ENCODE measurements at places on chromosomes 2 and 18. TPM values are rescaled to one million over a fixed set of nuclear protein-coding genes. Genes with fewer than 3 reads are reported as not detected.

ALPP gene
- total RNA-seq: not detected

MTLN gene
- 60.8 TPM for total RNA-seq

PTMA gene
- total RNA-seq: 340 TPM

GAD1 gene
- total RNA-seq: not detected

LBH gene
- total RNA-seq: 38.1 TPM

CD28 gene
- not detected for total RNA-seq

ATP6V1B1 gene
- total RNA-seq: 0.51 TPM

RIT2 gene
- not detected for total RNA-seq

ELOA2 gene
- total RNA-seq: not detected

APCDD1 gene
- 13.3 TPM for total RNA-seq

RTTN gene
- total RNA-seq: 4.1 TPM

POTEI gene
- not detected for total RNA-seq

Measured in pericardium fibroblast (primary cell).